ENCODE measurements at places on chromosomes 16 and 17.

GRCh38 chr16:86479419-86479818 is 30.9 kb upstream of the FOXF1 start:
- DNase-seq: no peak
- peaks cover 73% of the 10 kb centered on the region for H3K27me3 ChIP-seq
- H3K27ac ChIP-seq: no peak overlapping the region
- H3K4me1 ChIP-seq: peaks cover 6% of the 10 kb centered on the region
- no peak overlapping the region for H3K4me3 ChIP-seq
- no peaks in the 10 kb centered on the region for H3K36me3 ChIP-seq

DNA sequence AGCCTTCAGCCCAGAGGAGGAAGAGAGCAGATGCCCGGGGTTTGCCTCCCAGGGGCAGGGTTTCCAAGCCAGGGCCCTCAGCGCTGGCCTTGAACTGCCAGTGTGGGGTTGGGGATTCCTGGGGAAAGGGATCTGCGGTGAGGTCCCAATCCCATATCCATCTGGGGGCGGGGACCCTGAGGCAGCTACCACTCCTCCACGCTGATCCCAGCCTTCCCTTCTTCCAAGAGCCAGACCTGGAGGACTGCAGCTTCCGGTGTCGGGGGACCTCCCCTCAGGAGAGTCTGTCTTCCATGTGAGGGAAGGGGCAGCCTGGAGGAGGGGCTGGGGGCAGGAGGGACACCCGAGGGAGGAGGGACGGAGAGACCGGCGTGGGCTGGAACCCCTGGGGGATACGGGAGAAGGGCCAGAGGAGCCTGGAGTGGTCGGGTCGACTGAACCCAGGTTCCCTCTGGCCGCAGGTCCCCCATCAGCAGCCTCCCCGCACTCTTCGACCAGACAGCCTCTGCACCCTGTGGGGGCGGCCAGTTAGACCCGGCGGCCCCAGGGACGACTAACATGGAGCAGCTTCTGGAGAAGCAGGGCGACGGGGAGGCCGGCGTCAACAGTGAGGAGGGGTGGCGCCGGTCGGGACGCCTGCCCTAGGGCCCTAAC is 10.7 kb upstream of the CISD3 start:
- peak overlapping the region; percentile 38 for H3K4me3 ChIP-seq
- peaks cover 34% of the 10 kb centered on the region for H3K27me3 ChIP-seq
- H3K4me1 ChIP-seq: peaks cover 19% of the 10 kb centered on the region

DNA sequence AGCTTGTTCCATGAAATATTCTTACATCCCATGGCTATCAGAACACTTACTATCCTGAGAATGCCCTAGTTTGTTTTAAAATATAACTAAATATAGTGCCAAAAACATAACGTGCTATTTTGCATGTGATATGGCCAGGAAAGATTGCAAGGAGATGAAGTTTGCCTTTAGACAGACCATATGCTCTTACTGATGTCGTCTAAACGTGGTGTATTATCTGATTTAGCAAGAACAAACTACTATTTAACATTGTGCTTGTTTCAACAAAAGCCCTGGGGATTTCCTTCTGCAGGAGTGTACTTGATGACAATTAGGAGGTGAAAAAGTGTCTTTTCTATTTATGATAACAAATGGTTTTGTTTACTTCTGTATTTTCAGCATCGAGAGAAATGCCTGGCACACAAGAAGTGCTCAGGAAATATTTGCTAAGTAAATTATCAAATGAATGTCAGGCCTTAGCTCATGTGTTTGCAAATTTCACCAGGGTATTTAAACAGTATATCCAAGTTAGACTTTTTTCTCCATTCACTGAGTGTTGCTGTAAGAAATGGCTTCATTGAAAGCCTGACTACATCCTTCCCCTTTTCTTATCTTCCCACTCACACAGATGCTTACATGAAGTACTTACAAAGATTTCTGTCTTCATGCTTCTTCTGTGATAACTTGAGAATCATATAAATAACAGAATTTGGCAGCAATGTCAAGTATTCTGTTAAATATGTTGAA is 1033.6 kb downstream of the CDH8 start:
- no peak overlapping the region for H3K27ac ChIP-seq
- H3K4me3 ChIP-seq: no peak overlapping the region
- DNase-seq: no peak
- no peaks in the 10 kb centered on the region for H3K27me3 ChIP-seq
- H3K4me1 ChIP-seq: no peaks in the 10 kb centered on the region

DNA sequence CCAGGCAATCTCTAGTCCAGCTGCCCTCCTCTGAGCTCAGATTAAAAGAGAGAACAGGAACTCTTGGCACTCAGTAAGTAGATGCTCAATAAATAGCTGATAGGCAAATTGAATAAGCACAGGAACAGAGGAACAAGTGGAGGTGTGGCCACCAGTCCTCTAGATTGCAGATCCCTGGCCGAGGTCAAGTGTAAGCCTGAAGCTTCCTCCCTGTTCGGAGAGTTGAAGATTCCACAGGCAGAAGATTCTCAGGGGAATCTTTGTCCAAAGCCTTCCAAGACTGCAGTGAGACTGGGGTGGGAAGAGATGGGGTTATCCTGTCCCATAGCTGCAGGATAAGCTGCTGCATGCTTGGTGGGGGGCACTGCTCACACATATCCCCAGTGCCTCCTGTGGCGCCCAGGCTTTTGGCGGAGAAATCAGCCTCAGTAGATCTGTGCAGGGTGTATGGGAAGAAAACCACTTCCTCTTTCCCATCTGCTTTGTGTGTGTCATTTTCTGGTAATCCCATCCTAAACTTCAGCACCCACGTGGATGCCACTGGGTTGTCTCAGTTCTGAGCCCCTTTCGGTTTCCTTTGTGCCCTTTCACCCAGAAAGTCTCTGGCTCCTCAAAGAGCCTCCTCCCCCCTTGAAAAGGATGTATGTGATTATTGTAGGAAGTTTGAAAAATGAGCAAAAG is 12.1 kb downstream of the CD300A start:
- no peaks in the 10 kb centered on the region for H3K4me1 ChIP-seq
- H3K4me3 ChIP-seq: no peak overlapping the region
- DNase-seq: no peak
- no peak overlapping the region for H3K27ac ChIP-seq

GRCh38 chr16:22621586-22622155 is 111.0 kb downstream of the NPIPB5 start:
- H3K4me1 ChIP-seq: no peaks in the 10 kb centered on the region
- no peak overlapping the region for H3K4me3 ChIP-seq
- no peak overlapping the region for H3K27ac ChIP-seq
- no peaks in the 10 kb centered on the region for H3K27me3 ChIP-seq
- no peak for DNase-seq

DNA sequence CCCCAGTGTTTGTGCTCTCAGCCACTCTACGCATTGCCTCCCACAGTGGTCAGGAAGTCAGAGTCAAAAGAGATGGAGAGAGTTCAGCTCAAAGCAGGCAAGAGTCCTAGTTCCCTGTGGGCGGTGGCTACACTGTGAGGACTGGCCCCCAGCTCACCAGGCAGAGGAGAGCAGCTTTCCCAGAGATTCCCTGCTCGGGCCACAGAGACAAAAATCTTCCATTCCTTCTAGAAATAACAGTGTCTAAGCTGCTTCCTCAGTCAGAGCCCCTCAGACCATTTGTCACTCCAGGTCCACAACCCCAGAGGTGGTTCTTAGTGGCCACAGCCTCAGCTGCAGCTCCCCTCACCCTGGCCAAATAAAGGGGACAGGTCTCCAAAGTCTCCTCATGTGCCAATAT is 263.0 kb upstream of the RPL38 start:
- H3K27ac ChIP-seq: no peak overlapping the region
- no peak for DNase-seq
- no peaks in the 10 kb centered on the region for H3K27me3 ChIP-seq
- no peaks in the 10 kb centered on the region for H3K4me1 ChIP-seq
- no peak overlapping the region for H3K4me3 ChIP-seq

GRCh38 chr16:30142672-30143346 is 19.8 kb upstream of the MAPK3 start:
- DNase-seq: peak; percentile 46
- H3K27ac ChIP-seq: no peak overlapping the region
- H3K27me3 ChIP-seq: no peaks in the 10 kb centered on the region
- no peaks in the 10 kb centered on the region for H3K36me3 ChIP-seq

- no peak for DNase-seq
- no peaks in the 10 kb centered on the region for H3K27me3 ChIP-seq
- no peaks in the 10 kb centered on the region for H3K36me3 ChIP-seq
- peaks cover 56% of the 10 kb centered on the region for H3K4me1 ChIP-seq
- no peak overlapping the region for H3K27ac ChIP-seq
These were observed 292.8 kb downstream of the SEC14L1 start for GRCh38 chr17:77433385-77434135.

DNA sequence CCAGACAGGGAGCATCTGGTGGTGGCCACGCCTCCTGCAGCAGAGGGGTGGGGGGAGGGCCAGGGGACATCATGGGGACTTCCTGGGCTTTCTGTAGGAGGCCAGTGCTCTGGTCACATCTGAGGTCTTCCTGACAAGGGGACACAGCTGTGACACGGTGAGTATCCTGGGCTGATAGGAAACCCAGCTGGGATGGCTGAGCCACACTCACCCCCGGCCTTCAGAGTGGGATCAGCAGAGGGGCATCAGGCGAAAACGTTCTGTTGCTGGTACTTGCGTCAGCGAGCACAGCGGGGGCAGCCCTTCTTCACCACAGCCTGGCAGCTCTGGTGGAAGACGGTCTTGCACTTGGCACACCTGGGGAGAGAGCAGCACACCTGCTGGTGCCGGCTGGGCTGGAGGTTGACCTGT is 122.9 kb upstream of the SMURF2 start:
- no peak overlapping the region for H3K4me3 ChIP-seq
- H3K27ac ChIP-seq: no peak overlapping the region

DNA sequence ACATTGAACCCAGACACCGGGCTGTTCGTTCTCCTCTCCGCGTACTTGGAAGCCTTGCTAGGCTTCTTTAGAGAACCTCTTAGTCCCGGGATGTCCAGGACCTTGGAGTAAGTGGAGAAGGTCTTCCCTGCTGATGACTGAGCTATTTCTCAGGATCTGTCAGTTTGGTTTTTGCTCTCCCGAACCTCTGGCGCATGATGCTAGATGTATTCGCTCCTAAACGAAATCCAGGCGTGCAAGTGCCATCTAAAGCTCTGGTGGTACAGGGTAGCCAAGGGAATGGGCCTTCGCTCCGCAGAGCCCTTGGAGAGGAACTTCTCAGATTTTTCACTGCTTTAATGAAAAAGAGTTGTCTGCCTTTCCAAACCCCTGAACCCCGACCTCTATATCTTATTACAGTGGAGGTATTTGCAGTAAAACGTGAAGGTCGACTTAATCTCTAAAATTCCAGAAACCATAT is 547 bp downstream of the VMP1 start:
- peaks cover 14% of the 10 kb centered on the region for H3K4me1 ChIP-seq
- peak overlapping the region; percentile 81 for H3K4me3 ChIP-seq
- H3K36me3 ChIP-seq: no peaks in the 10 kb centered on the region
- H3K27me3 ChIP-seq: no peaks in the 10 kb centered on the region
- no peak for DNase-seq
- H3K27ac ChIP-seq: peak overlapping the region; percentile 84

GRCh38 chr17:17350491-17351355 is 47.5 kb downstream of the NT5M start:
- no peaks in the 10 kb centered on the region for H3K36me3 ChIP-seq
- DNase-seq: peak; percentile 38
- no peaks in the 10 kb centered on the region for H3K4me1 ChIP-seq
- H3K27me3 ChIP-seq: no peaks in the 10 kb centered on the region
- no peak overlapping the region for H3K4me3 ChIP-seq
- no peak overlapping the region for H3K27ac ChIP-seq

DNA sequence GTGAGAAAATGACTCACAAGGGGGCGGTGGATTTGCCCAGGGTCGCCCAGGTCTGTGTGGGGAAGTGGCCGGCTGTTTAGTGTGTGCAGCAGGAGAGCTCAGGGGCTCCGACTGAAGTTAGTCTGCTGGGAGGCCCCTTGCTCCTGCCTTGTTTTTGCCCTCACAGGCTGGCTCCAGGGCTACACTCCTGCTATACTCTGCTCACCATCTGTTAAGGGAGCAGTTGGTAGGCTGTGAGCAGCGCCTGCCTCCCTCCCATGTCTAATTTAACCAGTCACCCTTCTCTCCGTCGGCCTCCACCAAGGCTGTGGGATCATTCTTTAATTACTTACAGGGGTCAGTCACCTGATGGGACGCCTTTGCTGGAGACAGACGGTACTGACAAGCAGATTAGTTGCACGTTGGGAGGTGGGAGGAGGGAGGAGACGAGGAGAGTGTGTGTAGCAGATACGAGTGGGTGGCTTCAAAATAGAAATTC is 35.5 kb downstream of the KSR1 start:
- H3K27ac ChIP-seq: no peak overlapping the region
- H3K4me1 ChIP-seq: peaks cover 68% of the 10 kb centered on the region
- no peak overlapping the region for H3K4me3 ChIP-seq
- no peaks in the 10 kb centered on the region for H3K27me3 ChIP-seq

GRCh38 chr17:64163468-64163867 is 33.5 kb upstream of the ERN1 start:
- DNase-seq: no peak

- no peak for DNase-seq
- H3K4me3 ChIP-seq: no peak overlapping the region
- H3K4me1 ChIP-seq: no peaks in the 10 kb centered on the region
- H3K27me3 ChIP-seq: no peaks in the 10 kb centered on the region
These were observed 20.5 kb upstream of the CHP2 start for GRCh38 chr16:23734176-23734893.

GRCh38 chr17:7462474-7463371 is 16.7 kb downstream of the ZBTB4 start:
- no peak overlapping the region for H3K4me3 ChIP-seq
- H3K4me1 ChIP-seq: peaks cover 10% of the 10 kb centered on the region
- H3K27me3 ChIP-seq: no peaks in the 10 kb centered on the region
- H3K36me3 ChIP-seq: no peaks in the 10 kb centered on the region

DNA sequence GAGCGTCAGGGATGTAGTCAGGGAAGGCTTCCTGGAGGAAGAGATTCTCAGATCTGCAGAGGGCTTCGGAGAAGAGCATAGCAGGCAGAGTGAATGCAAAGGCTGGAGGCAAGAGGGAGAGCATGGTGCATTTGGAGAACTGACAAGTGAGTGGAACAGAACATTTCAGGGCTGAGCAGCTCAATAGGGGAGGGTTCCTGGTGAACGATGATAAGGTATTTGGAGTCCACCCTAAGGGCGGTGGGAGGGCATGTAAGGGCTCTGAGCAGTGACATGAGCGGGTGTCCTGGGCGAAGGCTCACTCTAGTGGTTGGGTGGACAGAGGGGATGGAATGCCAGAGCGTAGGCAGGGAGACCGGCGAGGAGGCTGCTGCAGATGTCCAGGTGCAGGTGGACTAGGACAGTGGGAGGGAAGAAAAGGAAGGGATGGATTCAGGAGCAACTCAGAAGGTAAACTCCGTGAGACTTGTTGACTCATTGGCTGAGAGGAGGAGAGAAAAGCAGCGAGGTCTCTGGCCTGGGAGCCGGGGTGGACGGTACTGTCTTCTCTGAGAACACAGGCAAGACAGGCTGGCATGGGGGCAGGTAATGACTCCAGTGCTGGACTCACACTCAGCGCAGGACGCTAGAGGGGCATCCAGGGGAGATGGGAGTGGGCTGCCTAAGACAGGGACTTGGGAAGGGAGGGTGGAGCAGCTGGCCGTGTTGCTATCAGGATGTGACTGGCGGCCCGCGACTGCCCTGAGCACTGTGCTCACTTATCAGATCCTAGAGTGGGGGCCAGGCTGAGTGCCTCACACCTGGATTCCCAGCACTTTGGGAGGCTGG is 1.4 kb upstream of the PITPNA start:
- no peak for DNase-seq
- no peaks in the 10 kb centered on the region for H3K36me3 ChIP-seq
- no peak overlapping the region for H3K4me3 ChIP-seq
- no peaks in the 10 kb centered on the region for H3K27me3 ChIP-seq
- no peak overlapping the region for H3K27ac ChIP-seq

- no peaks in the 10 kb centered on the region for H3K4me1 ChIP-seq
- no peak overlapping the region for H3K4me3 ChIP-seq
- H3K27me3 ChIP-seq: no peaks in the 10 kb centered on the region
- H3K36me3 ChIP-seq: no peaks in the 10 kb centered on the region
- H3K27ac ChIP-seq: no peak overlapping the region
These were observed 43.3 kb downstream of the BCAS3 start for GRCh38 chr17:60720763-60721531.
